SJSA1 (cell line): ENCODE measurements at places on chromosomes 1 and 21. TPM values are rescaled to one million over a fixed set of nuclear protein-coding genes. Genes with fewer than 3 reads are reported as not detected.

DNA sequence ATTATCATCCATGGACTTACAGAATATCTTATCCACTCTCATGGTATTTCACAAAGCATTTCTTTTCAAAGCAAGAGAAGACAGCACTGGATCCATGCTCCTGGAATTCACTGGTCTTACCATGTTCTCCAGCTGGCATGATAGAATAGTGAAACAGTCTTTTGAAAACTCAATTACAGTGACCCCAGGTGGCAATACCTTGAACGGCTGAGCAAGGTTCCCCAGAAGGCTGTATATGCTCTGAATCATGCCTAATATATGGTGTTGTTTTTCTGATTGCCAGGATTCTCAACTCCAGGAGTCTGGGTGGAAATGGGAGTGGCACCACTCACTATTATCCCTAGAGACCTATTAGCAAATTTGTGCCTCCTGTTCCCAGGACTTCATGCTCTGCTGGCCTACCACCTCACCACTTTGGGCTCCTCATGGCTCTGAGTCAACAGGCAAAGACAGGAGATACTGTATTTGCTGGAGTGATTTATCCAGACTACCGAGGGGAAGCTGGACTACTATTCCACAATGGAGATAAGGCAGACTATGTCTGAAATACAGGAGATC lies 87.6 kb downstream of the CATSPERE start:
- H3K4me1 ChIP-seq: no peaks in the 10 kb centered on the region
- H3K27me3 ChIP-seq: no peaks in the 10 kb centered on the region
- no peak overlapping the region for H3K27ac ChIP-seq
- no peak overlapping the region for H3K4me3 ChIP-seq

DNA sequence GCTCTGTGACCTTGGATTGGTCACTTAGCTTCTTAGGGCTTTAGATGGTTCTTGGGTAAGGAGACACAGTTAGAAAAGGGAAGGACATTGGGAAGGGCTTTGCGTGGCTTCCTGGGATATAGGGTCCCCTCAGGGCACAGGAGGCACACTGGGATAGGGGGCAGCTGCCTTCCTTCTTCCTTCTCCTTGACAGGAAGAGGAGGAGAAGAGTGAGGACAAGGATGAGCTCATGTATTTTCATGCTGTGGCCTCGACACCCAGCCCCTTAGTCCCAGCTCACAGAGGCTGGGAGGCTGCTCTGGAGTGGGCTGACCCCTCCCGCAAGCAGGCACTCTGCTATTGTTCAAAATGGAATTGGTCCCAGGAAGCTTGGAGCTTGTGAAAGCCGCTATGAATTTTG lies 45.7 kb upstream of the POU3F1 start:
- H3K27ac ChIP-seq: no peak overlapping the region
- DNase-seq: no peak
- no peaks in the 10 kb centered on the region for H3K36me3 ChIP-seq
- peaks cover 7% of the 10 kb centered on the region for H3K4me1 ChIP-seq
- H3K4me3 ChIP-seq: no peak overlapping the region
- no peaks in the 10 kb centered on the region for H3K27me3 ChIP-seq

Gene FAM72D
- 1.4 and 2.9 TPM in 2 replicates for total RNA-seq

Gene ADIPOR1
- total RNA-seq: 126 and 129 TPM in 2 replicates

Gene LORICRIN
- total RNA-seq: not detected in 2 replicates

Gene HEYL
- 12.7 and 14.4 TPM in 2 replicates for total RNA-seq

Gene ACOT7
- 33.9 and 36.9 TPM in 2 replicates for total RNA-seq

GRCh38 chr21:34093083-34093482 lies 19.7 kb downstream of the MRPS6 start:
- H3K27ac ChIP-seq: no peak overlapping the region
- peaks cover 12% of the 10 kb centered on the region for H3K4me1 ChIP-seq
- peaks cover 28% of the 10 kb centered on the region for H3K36me3 ChIP-seq
- DNase-seq: no peak
- H3K27me3 ChIP-seq: no peaks in the 10 kb centered on the region
- no peak overlapping the region for H3K4me3 ChIP-seq

Gene CGN
- total RNA-seq: 0.26 and 1.2 TPM in 2 replicates
